Stimulated activated CD4-positive, alpha-beta T cell treated with anti-CD3 and anti-CD28 coated beads, Interleukin-1b, Interleukin-23, amount 100 ng/mL, for 1 hour (primary cell): ENCODE measurements at places on chromosomes 5 and 9.

DNA sequence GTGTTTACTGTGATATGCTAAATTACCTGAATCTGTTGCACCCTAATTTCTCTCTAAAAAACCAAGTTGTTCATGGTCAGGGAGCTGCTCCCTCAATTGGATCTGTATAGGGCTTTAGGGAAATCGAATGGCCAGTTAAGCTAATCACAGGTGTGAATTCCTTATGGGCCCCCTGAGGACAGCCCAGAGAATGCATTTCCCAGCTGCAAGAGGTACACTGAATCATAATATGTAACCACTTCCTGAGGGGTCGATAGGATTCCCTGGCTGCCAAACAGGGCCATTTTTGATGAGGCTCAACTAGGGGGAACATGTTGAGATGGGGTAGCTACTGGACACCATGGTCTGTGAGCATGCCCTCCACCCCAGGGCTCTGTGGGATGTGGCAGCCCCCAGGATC is 478.6 kb downstream of the CCDC171 start:
- DNase-seq = no peak

DNA sequence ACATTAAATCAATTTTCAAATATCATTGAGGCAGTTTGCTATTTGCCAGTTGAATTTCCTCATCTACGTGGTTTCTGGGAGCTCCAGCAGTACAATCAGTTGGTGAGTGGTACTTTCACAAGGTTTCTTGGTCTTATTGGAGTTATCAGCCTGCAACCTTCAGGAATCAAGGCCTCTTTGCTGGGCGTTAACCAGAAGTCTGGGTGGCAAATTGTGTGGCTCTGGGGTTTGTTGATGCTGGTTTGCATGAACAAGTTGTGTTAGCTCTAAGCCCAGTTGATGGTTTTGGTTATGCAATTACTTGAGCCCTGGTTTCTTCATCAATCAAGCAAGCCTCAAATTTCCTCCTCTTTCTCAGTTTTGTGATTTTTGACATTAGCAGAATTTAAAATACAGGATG is 152.9 kb upstream of the ANKRD55 start:
- DNase-seq = no peak

GRCh38 chr9:127946728-127947127 is 9.1 kb upstream of the DPM2 start:
- no peak for DNase-seq

GRCh38 chr5:136047858-136048257 is 19.1 kb downstream of the TGFBI start:
- DNase-seq = no peak

- DNase-seq = no peak
Observed at GRCh38 chr5:66897356-66897755, 299.2 kb downstream of the CD180 start.

- DNase-seq = no peak
Observed at GRCh38 chr5:42502613-42503470, 79.6 kb downstream of the GHR start.

DNA sequence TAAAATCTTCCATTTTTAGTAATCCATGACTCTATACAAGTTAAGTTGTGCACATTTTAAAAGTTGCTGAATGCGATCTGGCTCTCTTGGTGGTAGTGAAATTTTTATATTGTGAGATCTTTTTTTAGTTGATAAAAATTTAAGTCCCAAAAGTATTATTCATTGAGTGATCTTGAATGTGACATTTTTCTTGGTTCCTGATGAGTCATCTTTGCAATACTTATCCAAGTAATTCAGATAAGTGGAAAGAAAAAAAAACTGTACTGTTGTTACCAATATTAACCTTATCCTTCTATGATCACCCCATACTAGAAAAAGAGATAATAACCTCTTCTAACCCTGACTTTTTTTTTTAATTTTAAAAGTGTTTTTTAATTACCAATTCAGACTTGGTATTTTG is 601.3 kb downstream of the PSAT1 start:
- no peak for DNase-seq

DNA sequence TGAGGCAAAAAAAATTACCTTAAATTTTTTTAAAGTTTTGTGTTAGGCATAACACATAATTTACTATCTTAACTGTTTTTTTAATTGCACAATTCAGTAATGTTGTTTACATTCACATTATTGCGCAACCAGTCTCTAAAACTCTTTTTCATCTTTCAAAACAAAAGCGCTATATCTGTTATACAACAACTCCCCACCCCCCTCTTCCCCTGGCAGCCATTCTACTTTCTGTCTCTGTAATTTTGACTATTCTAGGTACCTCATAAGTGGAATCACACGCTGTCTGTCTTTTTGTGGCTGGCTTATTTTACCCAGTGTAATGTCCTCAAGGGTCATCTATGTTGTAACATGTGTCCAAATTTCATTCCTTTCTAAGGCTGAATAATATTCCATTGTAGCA is 241.5 kb upstream of the DMRT1 start:
- no peak for DNase-seq

- DNase-seq = no peak
Observed at GRCh38 chr5:20041326-20042274, 53.6 kb upstream of the CDH18 start.

GRCh38 chr5:144236499-144236898 is 65.8 kb downstream of the KCTD16 start:
- DNase-seq = no peak

DNA sequence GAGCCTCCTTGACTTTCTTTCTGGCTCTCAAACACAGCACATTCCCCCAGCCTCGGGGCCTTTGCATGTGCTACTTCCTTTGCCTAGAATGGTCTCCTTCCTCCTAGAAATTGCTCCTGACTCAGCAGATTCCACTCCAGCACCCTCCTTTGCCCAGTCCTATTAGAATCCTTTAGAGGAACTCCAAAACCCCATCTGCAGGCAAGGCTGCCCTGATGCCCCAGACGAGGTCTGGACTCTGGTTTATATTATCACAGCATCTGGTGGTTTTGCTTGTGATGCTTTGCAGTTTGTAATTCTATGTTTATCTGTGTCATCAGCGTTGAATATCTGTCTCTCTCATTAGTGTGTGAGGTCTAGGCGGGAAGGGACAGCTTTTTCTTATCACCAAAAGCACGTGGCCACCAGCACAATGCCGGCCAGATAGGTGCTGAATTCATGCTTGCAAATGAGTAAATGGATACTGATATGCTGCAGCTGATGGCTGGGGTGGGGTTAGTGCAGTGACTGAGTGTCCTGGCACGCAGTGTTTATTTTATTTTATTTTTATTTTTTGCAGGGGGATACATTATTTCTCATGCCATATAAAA is 30.0 kb upstream of the ANKH start:
- DNase-seq = no peak

GRCh38 chr5:54725391-54726280 is 208.1 kb downstream of the SNX18 start:
- no peak for DNase-seq

GRCh38 chr9:84990416-84990815 is 320.9 kb downstream of the NTRK2 start:
- no peak for DNase-seq

GRCh38 chr5:73198833-73199592 is 26.0 kb downstream of the TMEM174 start:
- no peak for DNase-seq

DNA sequence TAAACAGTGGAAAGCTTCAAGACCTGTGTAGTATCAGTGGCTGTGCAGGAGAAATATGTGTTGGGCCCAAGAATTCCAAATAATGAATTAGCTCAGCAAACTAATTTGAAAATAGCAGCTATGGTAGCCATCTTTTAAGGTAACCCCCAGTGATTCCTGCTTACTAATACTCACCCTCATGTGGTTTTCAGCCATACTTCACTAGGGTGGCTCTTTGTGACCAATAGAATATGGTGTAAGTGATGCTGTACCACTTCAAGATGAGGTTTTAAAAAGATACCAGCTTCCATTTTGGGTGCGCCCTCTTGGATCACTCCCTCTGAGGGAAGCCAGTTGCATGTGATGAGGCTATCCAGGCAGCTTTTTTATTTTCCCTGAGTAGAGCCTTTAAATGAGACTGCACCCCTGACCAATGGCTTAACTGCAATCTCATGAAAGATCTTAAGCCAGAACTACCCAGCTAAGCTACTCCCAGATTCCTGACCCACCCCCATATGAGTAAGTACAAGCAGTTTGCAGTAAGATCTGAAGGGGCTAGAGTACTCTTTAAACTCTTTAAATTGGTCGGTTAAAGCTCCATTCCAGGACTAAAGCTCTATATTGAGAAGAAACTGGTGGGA is 58.3 kb downstream of the UHRF2 start:
- DNase-seq = no peak

- DNase-seq = no peak
Observed at GRCh38 chr9:124594225-124594624, 87.0 kb upstream of the NR5A1 start.

- no peak for DNase-seq
Observed at GRCh38 chr9:117290856-117291622, 123.8 kb downstream of the ASTN2 start.

- no peak for DNase-seq
Observed at GRCh38 chr9:105930011-105930627, 235.8 kb downstream of the TMEM38B start.

DNA sequence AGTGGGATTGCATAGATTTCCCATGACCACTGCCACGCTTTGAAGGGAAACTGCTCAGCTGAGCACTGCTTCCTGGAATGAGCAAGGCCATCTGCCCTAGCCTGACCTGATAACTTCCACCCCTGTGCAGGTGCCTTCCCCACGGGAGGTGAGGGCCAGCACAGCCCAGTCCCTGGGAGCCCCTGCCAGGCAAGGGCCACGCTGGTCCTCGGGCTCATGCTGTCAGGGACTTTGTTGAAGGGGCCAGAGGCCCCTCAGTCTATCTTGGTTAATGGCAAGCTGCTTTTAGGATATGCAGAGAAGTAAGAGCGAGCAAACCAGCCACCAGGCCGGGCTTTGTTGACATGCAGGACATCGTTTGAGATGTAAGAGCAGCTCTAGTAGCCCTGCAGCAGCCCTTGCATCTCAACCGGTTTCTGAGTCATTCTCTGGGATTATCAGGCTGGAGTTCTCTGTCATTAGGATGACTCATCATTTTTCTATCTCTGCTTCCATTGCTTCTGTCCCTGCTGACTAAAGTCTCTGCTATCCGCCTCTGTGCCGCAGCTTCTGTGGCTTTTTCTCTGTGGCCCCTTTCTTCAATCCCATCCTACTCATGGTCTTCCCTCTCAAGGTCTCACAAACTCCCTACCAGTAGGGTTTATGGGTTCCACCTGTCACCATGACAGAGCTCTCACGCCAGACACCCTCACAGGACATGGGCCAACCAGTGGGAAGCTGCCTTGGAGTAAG is 30.6 kb upstream of the IQGAP2 start:
- DNase-seq = no peak

DNA sequence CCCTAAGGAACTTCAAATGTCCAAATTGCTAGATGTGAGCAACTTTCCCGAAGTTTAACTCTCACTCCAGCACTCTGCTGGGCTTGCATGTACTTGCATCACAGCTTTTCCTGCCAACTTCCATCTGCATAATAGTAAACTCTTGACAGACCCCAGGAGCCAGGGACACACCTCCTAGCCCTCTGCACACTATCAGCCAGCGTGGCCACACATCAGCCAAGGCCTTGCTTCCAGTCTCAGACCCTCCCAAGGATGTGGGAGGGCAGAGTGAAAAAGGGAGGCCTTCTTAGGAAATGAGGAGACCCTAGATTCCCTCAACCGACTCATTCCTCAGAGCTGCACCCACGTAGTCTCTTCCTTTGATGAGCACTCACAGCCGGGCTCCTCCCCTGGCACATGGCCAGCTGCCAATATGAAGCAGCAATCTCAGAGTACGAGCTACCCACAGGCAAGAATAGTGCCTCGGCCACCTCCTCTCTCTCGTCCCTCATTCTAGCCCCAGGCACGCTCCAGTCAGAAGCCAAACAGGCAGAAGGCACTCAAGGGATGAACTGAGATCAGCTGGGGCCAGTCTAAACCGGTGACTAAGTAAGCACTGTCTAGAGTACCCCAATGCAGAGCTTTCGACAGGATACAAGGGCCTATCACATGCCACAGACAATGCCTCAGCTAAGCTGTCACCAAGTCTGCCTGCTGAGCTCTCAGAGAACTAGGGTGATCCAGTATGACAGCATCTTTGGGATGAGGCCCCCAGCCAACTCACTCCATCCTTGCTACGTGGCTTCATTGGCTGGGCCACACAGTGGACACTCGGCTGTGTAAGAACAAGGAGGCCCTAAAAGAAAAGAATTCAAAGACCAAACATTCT is 2.3 kb downstream of the P4HA2 start:
- no peak for DNase-seq

DNA sequence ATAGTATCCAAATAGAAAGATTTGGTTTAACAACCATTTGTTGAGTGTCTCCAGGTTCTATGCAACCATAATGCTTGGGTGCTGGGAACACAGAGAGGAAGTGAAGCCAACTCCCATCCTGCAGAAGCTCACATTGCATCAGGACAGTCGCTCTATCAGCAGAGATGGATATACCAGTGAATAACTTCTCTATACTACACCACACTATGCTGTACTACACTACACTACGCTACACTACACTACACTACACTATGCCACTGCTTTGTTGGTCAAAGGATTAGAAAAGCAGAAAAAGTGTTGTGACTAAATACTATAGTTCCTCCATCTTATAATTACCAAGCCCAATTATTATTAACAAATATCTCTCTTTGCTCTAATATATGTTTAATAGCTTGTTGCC is 89.2 kb upstream of the PRRC1 start:
- DNase-seq = no peak

- no peak for DNase-seq
Observed at GRCh38 chr5:137172258-137172657, 326.9 kb downstream of the SPOCK1 start.

GRCh38 chr9:132597073-132597775 is 14.8 kb downstream of the BARHL1 start:
- no peak for DNase-seq

DNA sequence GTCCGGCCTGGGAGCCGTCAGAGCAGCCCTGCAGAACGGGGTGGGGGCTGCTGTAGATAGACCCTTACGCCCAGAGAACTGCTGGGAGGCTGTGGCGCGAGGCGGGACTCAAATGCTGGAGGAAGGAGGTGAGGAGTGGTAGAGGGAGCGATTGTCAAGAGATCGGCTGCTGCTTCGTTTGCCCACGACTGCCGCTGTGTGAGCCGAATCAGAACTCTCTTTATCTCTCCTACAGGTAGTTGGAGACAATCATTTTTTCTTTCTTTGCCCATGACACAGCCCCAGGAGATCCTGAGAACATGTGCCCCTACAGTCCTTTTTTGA is 456 bp downstream of the ZNF79 start:
- no peak for DNase-seq

- no peak for DNase-seq
Observed at GRCh38 chr9:88535226-88536022, 446 bp downstream of the NXNL2 start.

- DNase-seq = no peak
Observed at GRCh38 chr9:98117984-98118639, 910 bp downstream of the TRIM14 start.

DNA sequence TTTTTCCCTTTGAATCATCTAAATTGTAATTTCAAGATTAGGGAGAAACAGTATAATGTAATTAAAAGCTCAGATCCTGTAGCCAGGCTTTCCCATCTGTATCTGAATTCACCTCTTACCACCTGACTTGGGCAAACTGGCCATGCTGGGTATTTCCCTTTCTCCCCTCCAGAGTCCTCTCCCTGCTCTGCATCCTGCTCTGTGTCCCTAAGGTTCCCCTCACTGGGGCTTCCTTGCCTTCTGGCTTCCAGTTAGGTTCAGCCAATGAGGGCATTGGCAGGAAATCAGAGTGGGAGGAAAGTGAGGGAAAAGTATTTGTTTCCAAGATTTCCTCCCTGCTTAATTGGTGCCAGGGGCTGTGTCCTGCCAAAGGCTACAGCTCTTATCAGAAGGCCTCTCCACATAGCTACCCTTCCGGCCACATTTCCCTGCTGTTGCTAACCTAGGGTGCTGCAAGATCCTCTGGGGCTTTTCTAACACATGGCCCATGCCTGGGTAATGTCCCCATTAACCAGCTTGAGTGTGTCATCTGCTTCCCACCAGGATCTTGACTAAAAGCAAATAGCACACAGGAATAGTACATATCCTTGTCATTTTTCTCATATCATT is 51.0 kb upstream of the MPDZ start:
- DNase-seq = no peak
